HuH-7 (cell line): ENCODE measurements at places on chromosomes 13 and 19.

GRCh38 chr13:87322386-87322785, 348.8 kb upstream of the SLITRK5 start:
- no peak for DNase-seq

GRCh38 chr13:24313439-24313838, 4.1 kb downstream of the C1QTNF9 start:
- DNase-seq: no peak

DNA sequence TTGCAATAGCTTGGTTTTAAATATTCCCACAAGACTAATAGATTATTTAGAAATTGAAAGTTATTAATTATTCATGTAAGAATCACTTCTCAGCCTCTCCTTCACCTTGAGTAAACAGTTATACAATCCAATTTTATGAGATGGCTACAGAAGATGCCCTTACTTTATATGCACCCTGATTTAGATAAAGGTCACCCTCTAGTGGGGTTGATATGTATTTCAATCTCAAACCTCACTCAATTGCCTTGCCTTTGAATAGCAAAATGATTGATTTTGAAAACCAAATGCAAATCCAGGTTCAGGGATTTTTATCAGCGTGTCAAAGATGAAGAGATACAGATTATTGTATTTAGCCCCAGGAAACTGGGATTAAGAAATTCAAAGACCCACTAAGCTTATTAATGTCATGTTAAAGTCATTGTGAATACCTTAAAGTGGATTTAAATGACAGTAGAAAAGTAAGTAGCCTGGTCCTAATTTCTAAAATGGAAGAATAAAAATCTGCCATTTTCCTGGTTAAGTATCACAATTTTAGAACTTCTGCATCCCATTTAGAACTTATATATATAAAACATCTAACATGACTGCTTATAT, 305.1 kb downstream of the ITGBL1 start:
- no peak for DNase-seq

GRCh38 chr19:50300051-50300450, 29.1 kb downstream of the KCNC3 start:
- DNase-seq: no peak

GRCh38 chr13:85314686-85315085, 484.5 kb downstream of the SLITRK6 start:
- no peak for DNase-seq
